ENCODE measurements at places on chromosomes 5 and 9.

DNA sequence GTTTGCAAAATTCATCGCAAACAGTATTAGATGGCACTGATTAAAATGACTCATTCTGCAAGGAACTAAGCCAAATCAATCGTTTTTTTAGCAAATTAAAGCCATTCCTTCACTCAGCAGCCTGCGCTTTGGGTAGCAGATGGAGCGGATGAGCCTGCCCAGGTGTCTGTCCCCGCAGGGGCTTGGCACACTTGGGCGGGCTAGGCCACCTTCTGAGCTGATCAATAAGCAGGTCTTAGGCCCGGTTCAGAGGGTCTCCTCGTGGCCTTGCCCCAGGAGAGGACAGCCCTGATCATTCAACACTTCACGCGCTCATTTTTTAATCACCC, 78.0 kb upstream of the FCN1 start:
- DNase-seq = no peak

DNA sequence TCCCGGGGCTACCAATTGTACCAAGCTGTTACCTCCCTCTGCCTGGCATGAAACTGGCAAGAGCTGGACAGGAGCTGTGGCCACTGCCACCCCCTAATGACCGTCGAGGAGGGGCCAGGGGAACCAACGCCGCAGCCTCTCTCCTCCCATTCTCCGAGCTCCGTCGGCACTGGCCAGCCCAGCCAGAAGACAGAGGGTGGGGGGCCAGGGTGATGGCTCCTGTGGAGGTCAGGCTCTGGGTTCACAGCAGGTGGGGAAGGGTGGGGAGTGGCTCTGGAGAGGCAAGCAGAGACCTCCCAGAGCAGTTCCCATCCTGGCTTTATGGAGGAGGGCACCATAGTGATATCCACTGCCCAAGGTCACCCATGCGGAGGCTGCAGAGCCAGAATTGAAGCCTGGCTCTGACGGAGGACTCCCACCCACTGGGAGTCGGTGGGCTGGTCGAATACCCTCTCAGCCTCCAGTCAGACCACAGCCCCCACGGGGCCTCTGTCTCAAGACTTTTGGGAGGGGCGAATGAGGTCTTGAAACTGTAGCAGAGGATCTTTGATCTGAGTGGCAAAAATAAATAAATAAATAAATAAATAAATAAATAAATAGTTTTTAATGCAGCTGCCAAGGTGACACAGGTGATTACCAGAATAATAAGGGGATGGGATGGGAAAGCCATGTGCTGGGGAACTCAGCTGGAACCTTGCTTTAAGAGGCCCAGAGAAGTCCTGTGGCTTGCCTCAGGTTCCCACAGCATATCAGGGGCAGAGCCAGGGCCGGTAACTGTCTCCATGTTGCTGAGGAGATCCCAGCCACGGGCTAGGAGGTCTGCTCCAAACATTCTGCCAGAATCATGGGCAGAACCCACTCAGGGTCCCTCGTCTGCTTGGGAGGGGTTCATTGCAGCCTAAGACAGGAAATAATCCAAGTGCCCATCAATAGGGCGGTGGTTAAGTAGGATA, 42.5 kb upstream of the NEURL1B start:
- DNase-seq = no peak

DNA sequence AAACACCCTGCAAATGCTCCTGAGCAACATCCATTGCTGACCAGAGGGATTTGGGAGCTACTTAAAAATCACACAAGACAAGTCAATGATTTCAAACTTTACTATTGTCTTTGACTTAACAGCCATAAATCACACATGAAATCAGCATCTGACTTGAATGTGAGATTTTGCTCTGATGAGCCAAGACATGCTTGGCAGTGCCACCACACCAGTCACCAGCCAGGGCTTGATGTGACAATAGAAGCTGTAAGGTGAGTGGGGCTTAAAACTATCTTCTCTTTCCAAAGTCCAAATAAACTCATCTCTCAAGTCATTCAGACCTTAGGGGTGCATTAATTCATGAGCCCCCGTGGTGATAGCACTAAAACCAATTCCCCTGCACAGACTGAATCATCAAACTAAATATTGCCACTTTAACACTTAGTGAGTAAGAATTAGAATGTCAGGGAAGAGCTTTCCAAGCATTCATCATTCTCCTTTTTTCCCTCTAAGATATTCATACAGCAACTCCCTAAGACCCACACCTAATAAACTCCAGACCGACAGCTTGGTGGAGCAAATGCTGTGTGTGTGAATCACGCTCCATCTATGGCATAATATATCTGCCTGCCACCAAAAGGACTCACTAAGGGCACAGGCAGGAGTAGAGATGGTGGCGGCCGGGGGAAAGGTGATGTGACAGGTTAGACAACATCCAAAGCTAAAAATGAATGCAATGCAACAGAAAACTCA, 119.4 kb downstream of the SPOCK1 start:
- DNase-seq = no peak

- no peak for DNase-seq
These were observed 20.5 kb downstream of the CSF1R start for GRCh38 chr5:150065886-150066285.

DNA sequence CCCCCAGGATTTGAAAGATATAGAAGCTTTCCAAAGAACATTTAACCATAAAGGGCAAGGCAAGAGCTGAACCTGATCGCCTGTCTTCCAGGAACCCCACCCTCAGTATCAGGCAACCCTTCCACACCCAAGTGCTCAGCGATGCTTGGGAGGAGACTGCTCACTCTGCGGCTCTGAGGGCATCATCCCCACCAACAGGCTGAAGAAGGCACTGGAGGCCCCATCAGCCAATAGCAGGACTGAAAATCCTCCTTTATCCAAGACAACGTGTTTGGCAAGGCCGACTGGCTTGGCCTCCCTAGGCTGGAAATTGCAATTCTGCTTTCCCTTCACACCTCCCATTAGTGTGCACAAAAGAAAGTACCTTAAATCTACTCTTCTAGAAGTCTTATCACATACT, 1.4 kb upstream of the PPP2CA start:
- DNase-seq = no peak

DNA sequence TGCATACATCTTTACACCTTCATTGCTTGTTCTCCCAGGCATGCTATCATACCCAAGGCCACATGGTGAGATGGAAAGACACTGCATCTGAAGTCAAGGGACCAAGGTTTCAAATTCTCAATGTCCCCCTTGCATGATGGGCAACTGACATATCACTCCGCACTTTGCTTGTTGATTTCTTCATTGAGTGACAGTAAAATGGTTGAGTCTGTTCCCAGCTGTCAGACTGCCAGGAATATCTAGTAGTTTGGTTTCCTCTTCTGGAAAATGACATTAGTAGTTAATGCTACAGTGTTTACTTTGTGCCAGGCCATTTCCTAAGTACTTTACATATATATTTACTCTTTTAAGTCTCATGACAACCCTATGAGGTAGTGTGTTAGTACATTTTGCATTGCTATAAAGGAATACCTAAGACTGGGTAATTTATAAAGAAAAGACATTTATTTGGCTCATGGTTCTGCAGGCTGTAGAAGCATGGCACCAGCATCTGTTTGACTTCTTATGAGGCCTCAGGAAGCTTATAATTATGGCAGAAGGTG, 114.4 kb downstream of the PCSK1 start:
- no peak for DNase-seq

- no peak for DNase-seq
These were observed 5.7 kb upstream of the ADRB2 start for GRCh38 chr5:148820461-148821395.

DNA sequence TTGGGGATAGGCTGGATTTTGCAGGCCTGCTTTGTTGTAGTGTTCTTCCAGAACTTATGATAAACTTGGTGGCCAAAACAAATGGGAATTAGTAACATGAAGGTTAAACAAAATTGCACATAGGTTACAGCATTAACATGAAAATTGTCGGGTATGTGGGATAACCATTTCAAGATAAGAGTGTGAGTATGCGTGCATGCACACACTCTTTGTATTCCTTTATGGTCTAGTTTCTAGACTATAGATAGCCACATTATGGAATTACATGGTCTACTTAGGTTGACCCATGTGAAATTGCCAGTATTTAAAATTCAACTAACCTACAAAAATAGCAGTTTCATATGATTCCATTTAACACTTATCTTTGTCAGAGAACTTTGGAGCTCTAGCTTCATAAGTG, 1.4 kb downstream of the HMGCR start:
- DNase-seq = no peak

DNA sequence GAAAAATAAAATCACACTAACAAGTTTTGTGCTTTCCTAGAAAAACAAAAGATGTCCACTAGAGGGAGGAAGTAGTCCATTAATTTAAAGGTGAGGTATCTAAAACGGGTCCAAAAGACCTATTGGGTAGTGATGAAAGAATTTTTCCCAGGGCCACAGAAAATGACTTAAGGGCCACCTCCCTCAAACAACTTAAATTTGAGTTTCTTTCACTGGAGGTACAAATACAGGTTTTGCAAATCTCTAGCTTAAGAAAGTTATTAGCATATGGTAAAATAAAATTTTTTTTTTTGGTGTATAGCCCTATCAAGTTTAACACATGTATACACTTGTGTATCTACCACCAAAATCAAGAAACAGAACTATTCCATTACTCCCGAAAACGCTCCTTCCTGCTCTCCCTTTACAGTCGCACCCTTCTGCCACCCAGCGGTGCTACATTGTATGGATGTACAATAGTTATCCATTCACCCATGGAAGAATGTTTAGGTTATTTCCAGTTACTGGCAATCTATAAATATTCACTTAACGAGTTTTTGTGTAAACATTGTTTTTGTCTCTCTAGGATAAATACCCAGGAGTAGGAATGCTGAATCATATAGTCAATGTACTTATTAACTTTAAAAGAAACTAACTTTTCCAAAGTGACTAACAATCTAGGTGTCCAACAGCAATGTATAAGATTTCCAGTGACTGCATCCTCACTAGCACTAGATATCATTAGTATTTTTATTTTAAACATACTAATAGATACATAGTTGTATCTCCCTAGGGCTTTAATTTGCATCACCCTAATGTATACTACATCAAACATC, 21.9 kb downstream of the DEPDC1B start:
- DNase-seq = no peak

GRCh38 chr9:112029921-112030444, 133.4 kb downstream of the UGCG start:
- no peak for DNase-seq

GRCh38 chr5:10441992-10442435, 335 bp downstream of the ROPN1L start:
- no peak for DNase-seq

- DNase-seq = no peak
These were observed 11.8 kb downstream of the DEPDC1B start for GRCh38 chr5:60687927-60688720.

DNA sequence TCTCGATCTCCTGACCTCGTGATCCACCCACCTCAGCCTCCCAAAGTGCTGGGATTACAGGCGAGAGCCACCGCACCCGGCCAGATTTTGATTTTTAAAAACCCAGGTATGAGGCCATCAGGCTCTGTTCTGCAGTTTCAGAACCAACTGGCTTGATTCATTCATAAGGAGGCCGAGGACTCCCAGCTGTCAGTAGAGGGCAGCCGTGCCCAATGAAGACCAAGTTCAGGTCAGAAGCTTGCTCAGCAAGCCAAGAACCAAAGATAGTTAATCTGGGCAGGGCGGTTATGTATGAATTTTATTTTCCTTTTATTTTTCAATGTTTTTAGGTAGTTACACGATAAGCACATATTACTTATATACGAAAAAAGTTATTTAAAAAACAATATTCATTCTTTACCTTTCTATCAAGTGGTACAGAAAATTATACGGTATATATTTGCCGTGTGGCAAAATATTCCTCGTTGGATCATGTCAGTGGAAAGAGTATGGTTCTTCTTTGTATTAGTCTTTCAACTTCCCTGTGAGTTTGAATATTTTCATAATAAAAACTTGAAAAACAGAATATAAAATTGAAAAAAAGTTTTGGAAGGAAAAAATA, 18.0 kb downstream of the MGAT1 start:
- peak; percentile 57 for DNase-seq

GRCh38 chr5:45604092-45604491, 92.1 kb downstream of the HCN1 start:
- no peak for DNase-seq

- DNase-seq = no peak
These were observed 2.9 kb downstream of the RPS23 start for GRCh38 chr5:82275216-82275664.

- DNase-seq = no peak
These were observed 116.1 kb downstream of the LPAR1 start for GRCh38 chr9:110922145-110922544.

DNA sequence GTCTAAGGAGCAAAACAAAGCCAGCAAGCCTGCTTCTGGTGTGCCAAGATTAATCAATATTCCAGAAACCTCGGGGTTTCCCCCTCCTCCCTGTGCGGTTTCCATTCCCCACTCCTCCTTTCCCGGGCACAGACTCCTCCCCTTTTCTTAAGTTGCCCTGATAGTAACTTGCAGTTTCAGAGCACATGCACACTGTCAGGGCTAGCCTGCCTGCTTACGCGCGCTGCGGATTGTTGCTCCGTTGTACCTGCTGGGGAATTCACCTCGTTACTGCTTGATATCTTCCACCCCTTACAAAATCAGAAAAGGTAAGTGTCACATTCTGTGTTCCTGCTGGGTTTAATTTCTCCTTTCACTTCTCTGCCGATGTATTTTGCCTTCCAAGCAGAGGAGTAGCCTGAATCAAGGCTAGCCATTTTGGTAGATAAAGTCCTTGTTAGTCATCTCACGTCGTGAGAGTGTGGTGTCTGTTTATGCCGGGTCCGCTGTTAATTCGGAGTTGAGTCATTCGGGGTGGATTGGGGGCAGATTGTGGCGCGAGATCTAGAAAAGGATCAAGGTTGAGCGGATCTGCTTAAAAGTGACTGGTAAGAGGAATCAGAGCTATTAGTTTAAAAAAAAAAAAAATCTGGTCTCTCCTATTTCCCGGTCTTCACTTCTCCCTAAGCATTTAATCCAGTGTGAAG, at the start of gene SLC1A3:
TSS of gene SLC1A3 (plus strand) at position 179 of the 686 bp plus-strand sequence. CDS start 1,818 bp downstream, outside the sequence.
- DNase-seq = no peak

DNA sequence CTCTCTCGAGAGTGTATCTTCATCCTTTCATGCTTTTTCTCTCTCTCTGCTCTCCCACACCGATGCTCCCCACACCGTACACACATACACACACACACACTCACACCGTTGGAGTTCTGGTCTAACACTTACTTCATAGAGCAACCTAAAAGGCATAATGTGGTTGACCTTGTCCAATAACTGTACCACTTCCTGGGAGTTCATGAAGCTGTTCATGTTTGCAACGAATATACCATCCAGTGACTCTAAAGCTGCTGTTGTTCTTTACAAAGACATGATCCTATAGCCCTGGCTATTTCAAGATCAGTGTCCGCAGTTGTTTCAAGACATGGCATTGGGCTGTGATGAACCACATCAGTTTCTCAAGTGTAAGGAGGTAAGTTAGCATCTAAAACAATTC, 10.0 kb downstream of the MEF2C start:
- no peak for DNase-seq

- no peak for DNase-seq
These were observed 191.8 kb downstream of the PRR16 start for GRCh38 chr5:120655828-120656435.

DNA sequence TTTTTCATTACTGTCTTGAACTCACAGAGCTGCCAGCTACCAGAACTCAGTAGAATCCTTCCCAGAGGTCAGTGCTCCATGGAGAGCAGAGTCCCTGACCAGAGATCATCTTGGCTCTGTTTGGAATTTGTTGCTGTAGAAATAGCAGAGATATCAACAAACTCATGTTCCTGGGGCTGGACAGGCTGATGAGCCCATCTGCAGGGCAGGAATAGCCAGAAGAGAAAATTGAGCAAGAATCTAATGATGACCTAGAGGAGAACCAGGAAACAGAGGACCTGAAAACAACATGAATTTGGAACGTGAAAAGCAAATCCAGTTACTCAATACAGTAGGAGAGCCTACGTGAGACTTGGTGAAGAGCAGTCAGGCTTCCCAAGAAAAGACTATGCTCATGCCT, 437.8 kb downstream of the PLK2 start:
- no peak for DNase-seq
